Non-pigmented ciliary epithelial cell (primary cell): ENCODE measurements at places on chromosomes 7 and 10.

- no peak for DNase-seq
Observed at GRCh38 chr7:40305229-40305628, 170.4 kb downstream of the SUGCT start.

GRCh38 chr10:114859222-114859621 is 37.6 kb downstream of the FHIP2A start:
- no peak for DNase-seq

DNA sequence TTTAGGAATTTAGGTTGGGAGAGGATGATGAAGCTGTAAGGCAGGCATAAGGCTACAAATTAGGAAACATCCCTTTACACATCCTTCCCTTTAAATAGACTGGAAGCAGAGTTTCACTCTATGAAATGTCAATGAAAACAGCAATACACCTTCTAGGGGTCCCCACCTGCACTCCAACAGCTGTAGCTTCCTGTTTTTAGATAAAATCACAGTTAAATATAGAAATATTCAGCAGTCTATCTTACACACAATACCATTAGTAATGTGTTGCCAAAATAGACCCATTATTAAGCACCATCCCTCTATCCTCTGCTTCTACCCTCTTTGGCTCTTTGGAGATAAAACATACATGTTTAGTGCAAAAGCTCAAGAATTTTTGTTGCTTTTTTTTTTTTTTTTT is 237.4 kb downstream of the PCLO start:
- no peak for DNase-seq

DNA sequence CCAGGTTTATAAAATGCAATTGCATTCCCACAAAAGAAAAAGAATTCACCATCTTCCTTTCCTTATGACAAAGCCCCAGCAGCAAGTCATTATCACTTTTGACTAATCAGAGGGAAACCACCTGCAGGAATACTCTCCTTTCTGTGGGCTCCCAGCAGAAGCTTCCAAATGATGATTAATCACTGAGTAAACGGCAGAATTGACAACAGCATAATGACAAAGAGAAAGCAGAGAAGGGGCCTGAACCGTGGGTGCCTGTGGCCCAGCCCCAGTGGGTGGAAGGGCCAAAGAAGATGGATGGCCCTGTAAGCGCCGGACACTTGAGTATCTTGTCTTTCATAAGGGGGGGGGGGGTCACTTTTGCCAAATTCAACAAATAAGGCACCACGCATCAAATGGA is 152.4 kb upstream of the NRBF2 start:
- DNase-seq: no peak

GRCh38 chr10:100872034-100872791 is 40.5 kb upstream of the SLF2 start:
- peak; percentile 13 for DNase-seq

- peak; percentile 99 for DNase-seq
Observed at GRCh38 chr10:110918643-110919348, at the start of gene BBIP1. Gene BBIP1, minus strand, starts transcription at chr10:110919180. Its CDS starts 1,023 bp downstream, at chr10:110918157.
